ENCODE measurements at places on chromosomes 1 and 21. TPM values are rescaled to one million over a fixed set of nuclear protein-coding genes. Genes with fewer than 3 reads are reported as not detected.

The ERICH3 gene
- total RNA-seq = 0.50 TPM

DNA sequence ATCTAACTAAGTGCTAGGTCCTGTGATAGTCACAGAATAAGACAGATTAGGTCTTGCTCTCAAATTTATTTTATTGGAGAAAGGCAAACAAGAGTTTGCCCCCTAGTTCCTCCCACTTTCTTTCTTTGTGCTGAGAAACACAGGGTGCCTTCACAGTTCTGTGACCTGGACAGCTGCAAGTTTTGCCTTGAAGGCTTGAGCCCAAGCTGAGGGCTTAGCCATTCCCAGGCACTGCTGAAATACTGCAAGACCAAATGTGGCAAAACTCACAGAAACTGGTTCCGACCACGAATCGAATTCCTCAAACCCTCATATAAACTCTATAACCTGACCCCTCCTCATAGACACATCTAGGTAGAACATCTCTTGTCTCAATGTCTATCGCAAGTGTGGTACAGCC lies 227.9 kb downstream of the RERE start:
- DNase-seq = no peak

The SLAMF1 gene
- total RNA-seq = 3.3 TPM

The LAD1 gene
- total RNA-seq = 72.6 TPM

DNA sequence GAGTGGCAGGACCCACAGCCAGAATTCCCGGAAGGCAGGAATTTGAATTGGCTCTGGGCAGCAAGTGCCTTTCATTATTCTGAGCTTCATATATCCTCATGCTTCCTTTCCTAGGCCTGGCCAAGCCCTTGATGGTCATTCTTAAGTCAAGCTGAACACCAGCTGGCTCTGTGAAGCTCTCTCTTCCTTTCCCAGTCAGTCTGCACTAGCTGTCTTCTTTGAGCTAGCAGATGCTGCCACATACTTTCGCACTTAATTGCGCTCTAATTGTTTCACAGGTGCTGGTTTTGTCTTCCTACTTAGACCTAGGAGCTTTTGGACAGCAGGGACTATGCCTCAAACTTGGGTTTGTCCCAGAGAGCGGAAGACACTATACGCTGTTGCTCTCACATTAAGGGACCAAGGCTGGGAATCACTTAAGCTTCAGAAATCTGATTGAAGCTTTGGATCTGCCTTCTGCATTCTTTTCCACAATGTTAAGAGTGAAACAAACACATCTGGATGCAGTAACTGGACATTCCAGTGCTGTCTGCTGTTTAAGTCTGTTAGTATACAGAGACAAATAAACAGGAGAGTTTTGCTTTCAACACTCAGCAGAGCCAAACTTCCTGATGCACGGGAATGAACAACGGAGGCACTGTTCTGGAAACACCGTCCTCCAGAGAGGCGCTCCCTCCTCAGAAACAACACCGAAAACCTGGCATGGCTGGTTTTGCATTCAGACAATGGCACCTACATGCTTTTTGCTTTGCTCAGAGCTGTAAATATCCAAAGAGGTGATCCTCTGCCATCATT lies 2.2 kb downstream of the TLR5 start:
- DNase-seq = no peak

Measured in kidney (tissue), 22 donors.